ENCODE measurements at places on chromosomes 5 and 9. TPM values are rescaled to one million over a fixed set of nuclear protein-coding genes. Genes with fewer than 3 reads are reported as not detected.

GRCh38 chr5:181040631-181040945 lies 522 bp downstream of the BTNL9 start:
- no peak for DNase-seq

GRCh38 chr5:39544941-39545340 lies 120.2 kb upstream of the DAB2 start:
- DNase-seq = no peak

GRCh38 chr5:142024771-142025304 lies 12.0 kb upstream of the GNPDA1 start:
- DNase-seq = peak; percentile 92

The GFPT2 gene
- total RNA-seq = 27.3 TPM

DNA sequence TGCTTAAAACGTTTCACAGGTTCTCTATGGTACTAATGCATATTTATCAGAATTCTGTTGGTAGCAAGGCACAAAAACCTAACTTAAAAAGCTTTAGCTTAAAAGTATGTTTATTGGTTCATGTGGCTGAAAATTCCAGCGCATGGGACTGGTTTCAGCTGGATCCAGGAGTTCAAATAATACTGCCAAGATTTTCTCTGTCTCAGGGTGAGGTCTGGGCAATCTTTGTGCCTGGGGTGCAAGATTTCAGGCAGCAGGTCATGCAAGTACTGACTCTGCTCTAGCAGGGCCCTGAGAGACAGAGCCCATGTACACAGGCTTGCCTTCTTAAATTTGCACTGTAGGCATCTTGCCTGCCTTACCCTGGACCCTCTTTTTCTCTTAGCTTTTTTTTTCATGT lies 134.2 kb upstream of the GAS1 start:
- no peak for DNase-seq

- no peak for DNase-seq
Measured at GRCh38 chr5:15914638-15915037, 265.0 kb downstream of the MARCHF11 start.

- no peak for DNase-seq
Measured at GRCh38 chr5:607541-608428, 4.4 kb upstream of the CEP72 start.

The WDR38 gene
- not detected for total RNA-seq

The ZNF608 gene
- 21.8 TPM for total RNA-seq

The SHISAL2B gene
- total RNA-seq = not detected

DNA sequence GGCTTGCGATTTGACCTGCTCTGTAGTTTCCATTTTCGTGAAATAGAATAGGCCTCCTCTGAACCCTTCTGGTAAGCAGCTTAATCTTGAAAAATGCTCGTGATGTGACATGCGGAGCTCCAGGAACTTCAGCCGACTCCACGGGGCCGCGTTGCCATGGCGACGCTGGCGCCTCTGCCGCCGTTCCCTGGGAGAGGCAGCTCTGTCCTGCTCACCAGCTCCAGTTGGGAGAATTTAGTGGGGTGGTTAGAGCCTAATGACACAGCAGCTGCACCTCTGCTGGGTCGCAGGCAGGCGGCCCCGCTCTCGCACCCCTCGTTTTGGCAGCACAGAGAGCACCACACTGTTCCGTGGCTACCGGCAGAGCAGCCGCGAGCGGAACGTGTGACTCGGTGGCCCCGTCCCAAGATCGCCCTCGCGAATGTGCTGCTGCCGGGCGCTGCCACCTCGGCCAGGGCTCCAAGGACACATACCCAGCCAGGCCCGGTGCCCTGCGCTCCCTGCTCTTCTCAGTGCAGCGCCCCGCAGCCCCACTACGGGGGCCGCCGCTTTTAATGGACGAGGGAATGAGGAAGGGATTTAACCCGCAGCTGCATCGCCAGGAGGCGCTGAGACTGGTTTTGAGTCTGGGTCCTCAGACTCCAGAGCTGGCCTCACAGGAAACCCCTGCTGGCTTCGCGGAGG lies 131.2 kb upstream of the LMX1B start:
- peak; percentile 51 for DNase-seq

- DNase-seq = no peak
Measured at GRCh38 chr9:128335161-128335560, 5.2 kb upstream of the SLC27A4 start.

The PRXL2C gene
- 19.3 TPM for total RNA-seq

GRCh38 chr9:136544548-136544963 lies 1.3 kb downstream of the NOTCH1 start:
- peak; percentile 79 for DNase-seq

DNA sequence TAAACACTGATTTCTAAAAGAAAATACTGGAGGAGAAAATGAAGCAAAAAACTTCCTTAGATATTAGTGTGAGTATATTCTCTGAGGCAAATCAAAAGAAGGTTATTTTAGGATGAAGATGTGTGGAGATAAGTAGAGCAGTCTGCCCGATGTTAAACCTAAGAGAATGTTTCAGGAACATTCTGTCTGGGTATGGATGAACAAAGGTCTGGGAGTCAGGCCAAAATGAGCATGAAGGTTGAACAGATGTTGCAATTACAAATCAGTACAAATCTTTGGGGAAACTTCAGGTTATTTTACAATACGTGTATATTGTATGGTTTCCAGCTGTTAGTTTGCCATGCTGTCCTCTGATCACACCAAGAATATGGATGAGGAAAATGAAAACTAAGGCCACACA lies 14.4 kb upstream of the CEP78 start:
- DNase-seq = no peak

DNA sequence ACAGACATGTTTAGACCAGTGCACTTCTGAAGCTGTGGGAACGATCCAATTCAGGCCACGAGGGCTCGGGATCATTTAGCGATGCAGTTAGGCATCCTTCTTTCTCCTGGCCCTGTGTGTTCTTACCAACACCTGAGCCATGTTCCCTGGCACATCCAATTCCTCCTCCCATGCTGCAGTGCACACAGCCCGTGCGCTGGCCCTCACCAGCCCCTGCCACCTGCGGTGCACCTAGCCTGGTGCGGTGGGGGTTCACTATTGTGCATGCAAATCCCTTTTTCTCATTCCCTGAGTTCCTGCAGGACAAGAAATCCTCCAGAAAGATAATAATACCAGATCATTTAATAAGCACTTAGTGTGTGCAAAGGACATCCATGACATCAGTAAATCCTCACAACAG lies 53.5 kb downstream of the NEURL1B start:
- DNase-seq = no peak

The NIPAL4 gene
- 0.12 TPM for total RNA-seq

GRCh38 chr5:175697846-175698245 lies 40.0 kb downstream of the HRH2 start:
- no peak for DNase-seq

DNA sequence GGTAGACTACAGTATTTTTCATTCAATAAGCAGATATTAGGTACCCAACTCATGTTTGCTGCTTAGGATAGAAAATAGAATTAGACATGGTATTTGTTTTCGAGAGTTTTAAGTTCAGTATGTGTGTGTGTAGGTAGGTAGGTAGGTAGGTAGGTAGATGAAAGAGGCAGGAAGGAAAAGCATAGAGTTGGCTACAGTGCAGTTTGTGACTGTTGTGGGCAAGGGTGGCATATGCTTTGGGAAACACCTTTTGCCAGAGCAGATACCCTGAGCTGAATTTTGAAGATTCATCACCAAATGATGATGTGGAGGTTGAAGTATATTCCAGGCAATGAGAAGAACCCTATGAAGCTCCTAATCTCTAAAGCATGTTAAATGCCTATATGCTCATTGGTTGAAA lies 20.0 kb upstream of the PCSK5 start:
- DNase-seq = no peak

The TMC1 gene
- total RNA-seq = not detected

The TLX3 gene
- total RNA-seq = not detected

The FOXD4L6 gene
- 0.15 TPM for total RNA-seq

DNA sequence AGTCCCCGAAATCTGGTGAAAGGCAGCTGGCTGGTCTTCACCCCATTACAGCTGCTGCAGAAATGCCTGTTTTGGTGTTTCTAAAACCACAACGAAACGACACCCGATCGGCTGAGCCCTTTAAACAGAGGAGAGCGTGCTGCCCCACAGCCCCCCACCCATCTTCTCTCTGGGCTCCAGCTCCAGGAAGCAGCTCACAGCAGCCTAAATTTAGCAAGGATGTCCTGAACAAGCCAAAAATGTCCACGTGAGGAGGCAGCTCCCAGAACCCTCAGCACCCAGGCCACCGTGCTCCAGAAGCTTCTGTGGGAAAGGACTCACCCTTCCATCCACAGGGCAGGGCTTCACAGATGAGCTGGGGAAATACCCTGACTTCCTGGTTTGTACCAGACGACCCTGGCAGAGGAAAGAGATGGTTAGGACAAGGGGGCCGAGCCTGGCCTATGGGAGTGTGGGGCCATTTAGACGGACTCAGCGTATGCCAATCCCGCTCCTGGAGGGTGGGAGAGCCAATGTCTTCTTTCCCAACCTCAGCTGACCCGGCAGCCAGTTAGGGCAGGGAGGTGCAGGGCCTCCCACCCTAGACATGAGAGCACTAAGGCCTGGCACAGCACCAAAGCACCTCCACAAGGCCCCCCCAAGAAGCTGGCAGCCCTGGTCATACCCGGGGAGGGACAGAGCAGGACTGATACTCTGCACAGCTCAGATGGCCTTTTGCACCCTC lies 39.1 kb upstream of the SARDH start:
- DNase-seq = no peak

The ZSWIM6 gene
- total RNA-seq = 7.8 TPM

DNA sequence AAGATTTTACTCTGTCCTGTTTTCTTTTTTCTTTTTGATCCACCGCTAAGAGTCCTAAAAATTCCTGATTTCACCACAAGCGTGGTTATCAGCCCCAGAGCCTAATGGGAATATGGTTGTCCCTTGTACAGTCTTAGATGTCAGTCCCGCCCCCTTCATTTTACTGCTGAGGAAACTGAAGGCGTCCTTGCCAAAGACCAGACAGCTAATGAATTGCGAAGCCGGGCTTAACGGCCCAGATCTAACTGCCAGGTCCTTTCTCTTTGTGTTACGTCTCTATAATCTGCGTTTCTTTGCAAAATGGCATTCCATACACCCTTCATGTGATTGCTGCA lies 497 bp downstream of the NSA2 start:
- DNase-seq = no peak

DNA sequence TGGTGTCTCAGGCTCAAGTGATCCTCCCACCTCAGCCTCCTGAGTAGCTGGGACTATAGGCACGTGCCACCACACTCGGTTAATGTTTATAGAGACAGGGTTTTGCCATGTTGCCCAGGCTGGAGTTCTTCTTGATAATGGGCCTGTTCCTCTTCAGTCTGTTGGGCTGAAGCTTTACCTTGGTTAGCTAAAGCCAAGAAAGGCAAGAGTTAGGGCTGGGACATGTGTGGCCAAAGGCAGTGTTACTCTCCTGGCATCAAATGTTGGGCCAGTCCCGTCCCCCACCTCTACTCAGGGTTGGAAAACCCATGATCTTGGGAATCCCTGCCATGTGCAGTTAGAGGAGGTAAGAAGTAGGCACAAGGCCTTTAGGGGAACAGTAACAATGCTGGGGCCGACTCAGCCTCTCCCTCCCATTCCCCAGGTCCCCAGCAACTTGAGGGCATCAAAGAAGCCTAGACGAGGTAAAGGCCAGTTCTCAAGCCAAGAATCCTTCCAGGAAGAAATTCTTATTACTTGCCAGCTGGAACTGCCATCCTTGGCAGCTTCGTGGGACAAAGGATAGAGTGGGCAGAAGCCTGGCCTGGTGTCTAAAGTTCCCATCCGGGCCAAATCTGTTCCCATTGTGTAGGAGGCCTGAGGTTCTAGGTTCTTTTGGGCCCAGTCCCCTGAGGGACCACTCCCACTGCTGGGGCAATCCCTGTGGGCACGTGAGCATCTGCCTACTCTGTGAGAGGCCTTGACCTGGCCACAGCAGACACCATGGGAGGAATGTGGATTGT lies 4.5 kb downstream of the EGR1 start:
- peak; percentile 71 for DNase-seq

DNA sequence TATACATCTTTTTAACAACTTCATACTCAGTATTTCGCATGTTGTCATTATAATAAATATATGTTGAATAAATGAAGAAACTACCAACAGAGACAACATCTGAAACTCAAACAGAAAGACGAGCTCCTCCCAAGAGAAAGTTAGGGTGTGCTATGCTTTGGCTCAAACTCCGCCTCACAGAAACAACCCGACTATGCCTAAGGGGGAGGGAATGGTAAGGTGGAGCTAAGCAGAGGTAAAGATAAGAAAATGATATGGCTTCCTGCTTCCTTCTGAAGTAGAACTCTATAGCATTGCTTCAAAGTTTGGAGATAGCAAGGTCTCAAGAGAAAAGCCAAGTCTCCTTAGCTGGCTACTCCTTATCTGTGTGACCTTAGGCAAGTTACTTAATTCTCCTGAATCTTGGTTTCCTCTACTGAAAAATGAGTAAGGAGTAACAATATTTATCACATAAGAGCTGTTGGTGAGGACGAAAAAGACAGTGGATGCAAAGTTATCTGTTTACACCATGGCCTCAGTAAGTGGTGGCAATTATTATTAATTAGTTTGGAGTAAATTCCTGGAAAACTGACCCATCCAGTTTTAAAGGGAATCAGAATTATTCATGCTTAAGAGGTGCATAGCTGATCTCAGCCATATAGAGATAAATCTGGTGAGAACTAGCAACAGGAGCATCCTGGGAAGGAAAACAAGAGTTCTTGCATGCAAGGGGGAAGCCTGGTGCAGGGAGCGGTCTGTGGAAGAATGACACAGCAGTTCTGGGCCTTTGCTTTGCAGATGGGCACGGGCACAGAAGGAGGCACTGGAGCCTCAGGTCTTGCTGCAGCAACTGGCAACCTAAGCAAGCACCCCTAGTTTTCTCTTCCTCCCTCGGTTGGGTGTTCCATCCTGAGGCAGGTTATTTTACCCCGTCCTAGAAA lies 73.3 kb downstream of the GLIS3 start:
- no peak for DNase-seq

The SGCD gene
- 58.5 TPM for total RNA-seq

The CCL19 gene
- total RNA-seq = 13.4 TPM

GRCh38 chr5:143916451-143916850 lies 104.5 kb downstream of the HMHB1 start:
- no peak for DNase-seq

DNA sequence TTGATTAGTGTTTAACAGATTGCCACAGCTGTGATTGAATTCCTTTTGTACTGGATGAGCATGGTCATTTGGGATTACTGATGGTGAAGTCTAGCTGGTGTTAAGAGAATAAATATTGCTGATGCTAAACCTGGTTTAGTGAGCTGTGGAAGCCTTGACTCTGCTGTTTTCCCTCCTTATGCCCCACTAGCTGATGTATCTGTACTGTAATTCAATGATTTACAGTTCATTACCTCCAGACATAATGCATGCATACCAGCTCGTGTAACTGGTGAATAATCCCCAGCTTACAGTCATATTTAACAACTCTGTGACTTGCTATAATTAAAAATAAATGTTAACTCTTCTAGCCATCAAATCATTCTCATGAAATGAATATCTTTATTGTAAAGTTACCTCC lies 1.7 kb upstream of the CMYA5 start:
- no peak for DNase-seq

GRCh38 chr5:30900367-30900766 lies 293.1 kb upstream of the CDH6 start:
- DNase-seq = no peak

DNA sequence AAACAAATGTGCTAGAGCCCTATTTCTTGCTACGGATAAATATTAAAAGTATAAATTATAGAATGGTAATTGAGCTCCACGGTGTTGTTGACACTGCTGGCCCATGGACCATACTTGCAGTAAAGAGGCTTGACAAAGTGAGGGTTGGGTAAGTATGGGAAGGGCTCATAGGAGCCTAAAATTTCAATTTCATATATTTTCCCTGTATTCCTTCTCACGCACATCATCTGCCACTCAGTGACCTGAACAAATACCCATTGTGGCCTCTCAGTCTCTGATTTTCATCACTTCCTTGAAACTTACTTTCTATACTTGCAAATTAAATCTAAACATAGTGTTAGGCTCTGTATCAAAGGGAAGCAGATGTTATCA lies 116.5 kb downstream of the PIK3R1 start:
- no peak for DNase-seq

The ROPN1L gene
- 1.0 TPM for total RNA-seq

The PCDHB2 gene
- 2.9 TPM for total RNA-seq
